ENCODE measurements at places on chromosomes 7 and 10.

- no peak for DNase-seq
Measured at GRCh38 chr7:69433081-69433480, 165.2 kb upstream of the AUTS2 start.

DNA sequence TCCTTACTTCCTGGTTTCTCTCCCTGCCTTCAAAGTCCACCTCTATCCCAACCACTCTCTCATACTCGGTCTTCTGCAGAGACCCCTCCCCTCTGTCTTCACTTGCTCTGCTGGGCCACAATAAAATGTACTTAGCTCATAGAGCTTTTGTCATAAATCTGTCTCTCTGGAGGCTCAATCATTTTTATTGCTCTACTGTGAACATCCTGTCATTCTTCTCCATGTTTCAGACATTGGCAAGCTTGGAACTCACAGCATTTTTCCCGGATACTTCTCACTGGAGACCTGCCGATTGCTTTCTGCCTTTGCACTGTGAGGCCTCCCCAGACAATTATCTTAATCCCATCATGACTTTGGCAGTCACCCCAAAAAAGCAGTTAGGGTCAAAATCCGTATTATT lies 192.3 kb upstream of the ZMIZ1 start:
- DNase-seq: no peak

- DNase-seq: no peak
Measured at GRCh38 chr7:128458956-128459355, 3.3 kb downstream of the HILPDA start.

DNA sequence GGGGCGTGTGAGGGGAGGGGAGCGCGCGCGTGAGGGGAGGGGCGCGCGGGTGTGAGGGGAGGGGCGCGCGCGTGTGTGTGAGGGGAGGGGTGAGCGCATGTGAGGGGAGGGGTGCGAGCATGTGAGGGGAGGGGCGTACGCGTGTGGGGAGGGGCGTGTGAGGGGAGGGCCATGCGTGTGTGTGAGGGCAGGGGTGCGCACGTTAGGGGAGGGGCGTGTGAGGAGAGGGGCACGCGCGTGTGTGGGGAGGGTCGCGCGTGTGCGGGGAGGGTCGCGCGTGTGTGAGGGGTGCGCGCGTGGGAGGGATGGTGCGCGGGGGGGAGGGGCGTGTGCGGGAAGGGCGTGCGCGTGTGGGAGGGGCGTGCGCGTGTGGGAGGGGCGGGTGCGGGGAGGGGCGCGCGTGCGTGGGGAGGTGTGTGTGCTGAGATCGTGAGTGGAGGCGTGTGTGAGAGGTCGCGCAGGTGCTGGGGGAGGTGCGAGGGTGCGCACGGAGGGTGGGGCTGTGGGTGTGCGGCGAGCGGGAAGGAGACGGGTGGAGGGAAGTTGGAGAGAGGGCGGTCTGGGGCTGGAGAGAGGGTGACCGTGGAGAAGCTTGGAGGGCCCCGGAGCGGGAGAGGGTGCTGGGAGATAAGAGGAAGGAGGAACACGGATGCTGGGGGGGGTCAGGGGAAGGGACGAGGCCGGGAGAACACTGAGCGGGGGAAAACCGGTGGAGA lies 19.7 kb downstream of the MXI1 start:
- no peak for DNase-seq

DNA sequence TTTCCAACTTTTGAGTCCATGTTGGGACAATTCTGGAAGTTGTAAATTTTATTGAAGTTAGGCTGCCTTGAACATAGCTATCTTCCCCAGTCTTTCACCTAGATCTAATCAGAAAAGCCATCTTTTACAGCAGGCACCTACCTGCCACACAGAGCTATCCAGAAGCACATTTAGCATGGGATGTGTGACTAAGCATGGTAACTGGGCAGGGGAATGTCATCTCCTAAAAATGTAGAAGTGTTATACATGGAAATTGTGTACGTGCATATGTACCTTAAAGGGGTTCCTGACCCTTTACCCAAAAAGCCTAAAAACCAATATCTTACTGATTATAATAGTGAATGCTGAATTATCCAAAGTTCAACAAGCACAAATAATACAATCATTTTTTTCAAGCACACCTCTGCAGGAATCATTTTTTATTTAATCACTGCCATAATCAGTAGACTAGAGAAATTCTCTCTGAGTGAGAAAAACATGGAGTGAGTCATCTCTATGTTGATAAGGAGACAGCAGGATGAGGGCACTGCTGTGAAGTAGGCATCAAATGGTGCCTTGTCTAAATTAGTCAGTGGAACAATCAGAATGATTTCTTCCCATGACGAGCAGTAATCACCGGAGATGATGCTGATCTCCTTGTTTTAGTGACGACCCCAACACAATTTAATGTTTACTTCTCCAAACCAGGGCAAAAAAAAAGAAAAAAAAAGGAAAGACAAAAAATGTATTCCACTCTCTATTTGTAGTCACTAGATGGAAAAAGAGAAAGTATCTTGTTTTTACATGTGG lies 75.9 kb downstream of the SORBS1 start:
- no peak for DNase-seq

- no peak for DNase-seq
Measured at GRCh38 chr7:98281757-98282606, 496 bp downstream of the BRI3 start.

DNA sequence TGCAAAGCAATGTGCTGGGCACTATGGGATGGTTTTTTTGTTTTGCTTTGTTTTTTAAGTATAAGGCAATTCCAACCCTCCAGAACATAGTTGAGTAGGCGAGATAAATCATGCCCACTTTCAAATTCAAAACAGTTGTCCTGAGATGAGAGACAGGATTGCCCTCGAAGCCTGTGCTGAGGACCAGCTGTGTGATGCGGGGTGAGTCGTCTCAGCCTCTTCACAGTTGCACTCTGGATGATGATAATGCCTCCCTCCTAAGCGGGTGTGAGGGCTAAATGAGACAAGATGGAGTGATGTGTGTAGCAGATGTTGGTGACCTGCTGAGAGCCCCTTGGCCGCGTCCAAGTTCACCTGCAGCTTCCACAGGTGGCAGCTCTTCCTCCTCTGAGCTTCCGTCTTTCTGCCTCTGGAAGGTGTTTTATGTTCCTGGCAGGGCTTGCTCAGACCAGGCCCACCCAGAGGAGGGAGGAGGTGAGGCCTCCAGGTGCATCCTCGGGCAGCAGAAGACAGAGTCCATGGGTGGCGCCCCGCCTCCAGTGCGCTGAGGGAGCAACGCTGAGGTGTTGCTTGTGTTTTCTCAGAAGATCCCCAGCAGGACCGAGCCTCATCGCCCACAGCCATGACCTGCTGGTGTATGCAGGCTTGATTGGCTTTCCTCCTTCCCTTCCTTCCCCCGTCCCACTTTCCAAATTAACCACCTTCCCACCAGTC lies 30.6 kb downstream of the ECHDC3 start:
- DNase-seq: no peak

All from GM04503 (cell line).